ENCODE measurements at places on chromosomes 11 and 22. TPM values are rescaled to one million over a fixed set of nuclear protein-coding genes. Genes with fewer than 3 reads are reported as not detected.

GRCh38 chr11:10797531-10797930 lies 11.2 kb downstream of the EIF4G2 start:
- no peak for DNase-seq

GRCh38 chr11:10993186-10993585 lies 135.3 kb upstream of the ZBED5 start:
- DNase-seq, result no peak

- DNase-seq, result no peak
Observed at GRCh38 chr11:67664696-67665540, 9.5 kb downstream of the ALDH3B2 start.

- DNase-seq, result no peak
Observed at GRCh38 chr11:79506734-79507344, 66.0 kb upstream of the TENM4 start.

- peak; percentile 55 for DNase-seq
Observed at GRCh38 chr11:122440811-122441665, 214.5 kb upstream of the UBASH3B start.

DNA sequence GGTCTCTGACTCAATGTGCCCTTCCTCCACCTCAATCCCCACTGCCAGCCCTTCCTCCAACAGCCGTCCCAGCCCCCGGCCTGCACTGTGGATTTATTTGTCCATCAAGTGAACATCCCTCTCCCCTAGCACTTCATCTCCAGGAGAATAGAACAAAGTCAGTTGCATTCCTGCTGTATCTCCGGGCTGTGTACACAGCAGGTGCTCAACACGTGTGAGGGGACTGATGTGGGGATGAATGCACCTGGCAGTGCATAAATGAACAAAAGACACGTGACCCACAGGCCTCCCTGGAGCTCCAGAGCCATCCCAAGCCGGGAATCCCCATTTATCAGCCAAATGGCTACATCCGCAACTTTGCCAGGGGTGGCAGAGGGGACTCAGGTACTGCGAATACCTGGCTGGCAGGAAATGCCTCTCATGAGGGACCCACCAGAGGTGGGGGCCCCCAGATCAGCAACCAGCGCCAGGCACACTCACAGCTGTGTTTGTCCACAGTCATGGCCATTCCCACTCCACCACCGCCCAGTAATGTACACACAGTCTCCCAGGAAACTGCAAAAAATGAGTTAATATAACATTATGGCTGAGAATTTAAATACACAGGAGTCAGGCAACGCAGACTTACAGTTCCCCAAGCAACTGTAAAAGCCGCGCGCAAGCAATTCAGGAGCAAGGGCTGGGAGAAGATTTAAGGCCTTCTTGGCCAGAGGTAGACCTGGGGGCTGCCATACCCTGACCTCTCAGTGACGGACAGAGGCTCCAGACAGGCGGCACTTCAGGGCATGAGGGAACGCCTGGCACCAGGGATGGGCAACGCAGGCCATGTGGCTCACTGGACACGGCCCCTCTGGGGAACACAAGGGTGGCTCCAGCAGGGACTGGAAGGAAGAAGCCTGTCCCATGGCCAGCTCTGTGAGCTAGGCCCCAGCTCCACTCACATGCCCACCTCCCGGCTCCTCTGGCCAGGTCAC lies 50.3 kb upstream of the TCF20 start:
- no peak for DNase-seq

GRCh38 chr22:30288419-30289140 lies 725 bp downstream of the CASTOR1 start:
- no peak for DNase-seq

MS4A7 gene
- 12.0 TPM for polyA plus RNA-seq

CLDN5 gene
- polyA plus RNA-seq, result 40.8 TPM

Data from right lung (tissue), 10 donors.